Chondrocyte (in vitro differentiated cells): ENCODE measurements at places on chromosomes 7 and 10. TPM values are rescaled to one million over a fixed set of nuclear protein-coding genes. Genes with fewer than 3 reads are reported as not detected.

- H3K36me3 ChIP-seq = no peaks in the 10 kb centered on the region
- peak overlapping the region; percentile 24 for H3K4me3 ChIP-seq
- H3K27ac ChIP-seq = peak overlapping the region; percentile 90
- no peaks in the 10 kb centered on the region for H3K27me3 ChIP-seq
These were observed 69.3 kb downstream of the ETV1 start for GRCh38 chr7:13920053-13920697.

- no peak overlapping the region for H3K4me3 ChIP-seq
- DNase-seq = no peak
- H3K27ac ChIP-seq = no peak overlapping the region
- peaks cover 10% of the 10 kb centered on the region for H3K27me3 ChIP-seq
- H3K4me1 ChIP-seq = no peaks in the 10 kb centered on the region
These were observed 326.8 kb downstream of the HPSE2 start for GRCh38 chr10:98908868-98909267.

DNA sequence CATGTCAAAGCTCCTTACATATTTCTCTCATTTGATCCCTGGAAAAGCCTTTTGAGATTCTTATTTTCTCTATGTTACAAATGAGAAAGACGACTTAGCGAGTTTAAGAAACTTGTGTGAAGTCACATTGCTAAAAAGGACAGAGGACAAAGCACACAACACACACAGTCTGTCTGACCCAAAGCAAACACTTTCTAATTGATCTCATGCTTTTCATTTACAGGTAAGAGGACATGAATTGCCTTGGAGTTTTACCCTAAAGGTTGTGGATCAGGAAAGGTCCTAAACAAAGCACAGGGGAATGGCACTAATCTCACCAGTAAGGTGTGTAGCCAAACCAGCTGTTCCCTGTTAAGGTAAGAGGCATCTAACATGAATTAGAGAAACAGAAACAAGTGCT lies 18.7 kb downstream of the SLC35G1 start:
- no peak overlapping the region for H3K4me3 ChIP-seq
- peaks cover 13% of the 10 kb centered on the region for H3K4me1 ChIP-seq
- peaks cover 6% of the 10 kb centered on the region for H3K36me3 ChIP-seq
- no peak for DNase-seq
- no peak overlapping the region for H3K27ac ChIP-seq
- no peaks in the 10 kb centered on the region for H3K27me3 ChIP-seq

DNA sequence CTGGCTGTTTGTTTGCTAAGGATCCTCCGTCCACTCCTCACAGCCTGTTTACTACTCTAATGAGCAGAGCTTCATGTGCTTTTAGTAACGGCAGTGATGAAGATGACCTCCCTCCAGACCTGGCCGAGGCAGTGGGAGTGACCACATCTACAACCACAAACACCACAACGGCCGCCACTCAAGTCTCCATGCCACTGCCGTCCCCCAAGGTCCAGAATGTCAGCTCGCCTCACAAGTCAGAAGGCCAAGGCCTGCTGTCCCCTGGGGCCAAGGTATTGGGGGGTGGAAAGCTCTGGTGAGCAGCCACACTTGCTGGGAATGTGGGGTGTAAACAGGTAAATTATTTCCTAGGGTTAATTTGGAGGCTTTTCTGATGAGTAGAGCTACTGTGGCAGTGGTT lies 926.4 kb downstream of the IPMK start:
- H3K27me3 ChIP-seq = no peaks in the 10 kb centered on the region
- no peaks in the 10 kb centered on the region for H3K4me1 ChIP-seq
- no peak overlapping the region for H3K4me3 ChIP-seq
- no peaks in the 10 kb centered on the region for H3K36me3 ChIP-seq
- DNase-seq = peak; percentile 53

- H3K4me1 ChIP-seq = no peaks in the 10 kb centered on the region
- DNase-seq = no peak
These were observed 141.4 kb downstream of the LSMEM1 start for GRCh38 chr7:112622159-112622715.

GRCh38 chr7:123643495-123644441 lies 11.9 kb upstream of the LMOD2 start:
- peak overlapping the region; percentile 57 for H3K4me3 ChIP-seq
- H3K4me1 ChIP-seq = peaks cover 14% of the 10 kb centered on the region
- H3K27me3 ChIP-seq = no peaks in the 10 kb centered on the region
- no peak for DNase-seq
- H3K36me3 ChIP-seq = no peaks in the 10 kb centered on the region

DNA sequence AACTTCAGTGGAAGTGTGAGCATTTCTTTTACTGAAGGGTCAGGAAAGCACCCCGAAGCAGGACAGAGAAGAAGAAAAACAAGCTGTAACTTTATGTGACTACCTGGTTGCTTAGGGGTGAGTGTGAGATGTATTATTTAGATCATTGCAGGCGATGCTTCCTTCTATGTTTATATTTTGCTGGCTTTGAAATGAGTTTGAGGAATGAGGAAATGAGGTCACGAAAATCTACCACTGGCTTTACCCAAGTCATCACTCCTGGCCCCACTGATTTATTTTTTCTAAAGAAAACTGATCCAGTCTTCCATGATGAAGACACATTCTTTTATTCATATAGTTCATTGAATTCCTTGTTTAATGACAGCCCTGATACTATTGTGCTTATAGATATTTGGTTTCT lies 716.6 kb upstream of the FZD8 start:
- H3K27ac ChIP-seq = no peak overlapping the region
- DNase-seq = no peak
- H3K27me3 ChIP-seq = no peaks in the 10 kb centered on the region
- no peak overlapping the region for H3K4me3 ChIP-seq

GRCh38 chr10:117537904-117538524 lies 4.5 kb upstream of the EMX2 start:
- H3K4me1 ChIP-seq = peaks cover 24% of the 10 kb centered on the region
- DNase-seq = no peak
- H3K36me3 ChIP-seq = no peaks in the 10 kb centered on the region
- no peak overlapping the region for H3K27ac ChIP-seq
- H3K27me3 ChIP-seq = peaks cover 54% of the 10 kb centered on the region

DNA sequence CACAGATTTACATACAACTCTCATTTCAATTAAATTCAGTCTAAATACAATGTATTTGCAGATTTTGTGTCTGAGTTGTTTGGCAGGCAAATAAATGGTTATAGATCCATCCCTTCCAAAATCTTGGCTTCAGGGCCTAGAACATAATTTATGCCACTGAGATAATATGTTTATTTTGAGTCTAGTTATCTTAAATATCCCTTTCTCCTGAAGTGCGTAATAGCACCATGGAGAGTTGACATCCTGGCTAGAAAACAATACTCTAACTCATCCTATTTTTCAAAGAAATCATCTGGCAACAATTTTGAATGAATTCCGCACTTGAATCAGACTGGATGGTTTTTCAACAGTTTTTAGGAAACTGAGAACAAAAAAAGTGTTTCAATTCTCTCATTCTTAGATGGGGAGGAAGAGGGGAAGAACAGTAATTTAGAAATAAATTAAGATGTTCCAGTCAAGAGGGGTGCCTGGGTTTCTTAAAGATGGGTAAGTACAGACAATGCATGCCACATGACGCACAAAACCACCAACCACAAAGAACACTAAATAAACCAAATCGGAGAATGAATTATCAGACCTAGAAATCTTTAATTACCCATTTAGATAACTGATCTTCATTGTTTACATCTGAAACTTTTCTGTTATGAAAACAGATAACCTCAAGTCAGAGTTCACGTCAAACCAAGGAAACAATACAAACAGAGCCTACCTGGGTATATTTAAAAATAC lies 228.7 kb upstream of the PTN start:
- H3K27ac ChIP-seq = no peak overlapping the region
- H3K4me3 ChIP-seq = no peak overlapping the region
- H3K4me1 ChIP-seq = peaks cover 7% of the 10 kb centered on the region
- DNase-seq = no peak

GRCh38 chr10:118251791-118252190 lies 90.3 kb downstream of the FAM204A start:
- no peaks in the 10 kb centered on the region for H3K4me1 ChIP-seq
- H3K27me3 ChIP-seq = peaks cover 28% of the 10 kb centered on the region
- no peak overlapping the region for H3K27ac ChIP-seq
- no peaks in the 10 kb centered on the region for H3K36me3 ChIP-seq
- no peak for DNase-seq

GRCh38 chr7:35038354-35038753 lies 1.1 kb upstream of the DPY19L1 start:
- no peaks in the 10 kb centered on the region for H3K27me3 ChIP-seq
- H3K27ac ChIP-seq = no peak overlapping the region
- H3K36me3 ChIP-seq = no peaks in the 10 kb centered on the region

DNA sequence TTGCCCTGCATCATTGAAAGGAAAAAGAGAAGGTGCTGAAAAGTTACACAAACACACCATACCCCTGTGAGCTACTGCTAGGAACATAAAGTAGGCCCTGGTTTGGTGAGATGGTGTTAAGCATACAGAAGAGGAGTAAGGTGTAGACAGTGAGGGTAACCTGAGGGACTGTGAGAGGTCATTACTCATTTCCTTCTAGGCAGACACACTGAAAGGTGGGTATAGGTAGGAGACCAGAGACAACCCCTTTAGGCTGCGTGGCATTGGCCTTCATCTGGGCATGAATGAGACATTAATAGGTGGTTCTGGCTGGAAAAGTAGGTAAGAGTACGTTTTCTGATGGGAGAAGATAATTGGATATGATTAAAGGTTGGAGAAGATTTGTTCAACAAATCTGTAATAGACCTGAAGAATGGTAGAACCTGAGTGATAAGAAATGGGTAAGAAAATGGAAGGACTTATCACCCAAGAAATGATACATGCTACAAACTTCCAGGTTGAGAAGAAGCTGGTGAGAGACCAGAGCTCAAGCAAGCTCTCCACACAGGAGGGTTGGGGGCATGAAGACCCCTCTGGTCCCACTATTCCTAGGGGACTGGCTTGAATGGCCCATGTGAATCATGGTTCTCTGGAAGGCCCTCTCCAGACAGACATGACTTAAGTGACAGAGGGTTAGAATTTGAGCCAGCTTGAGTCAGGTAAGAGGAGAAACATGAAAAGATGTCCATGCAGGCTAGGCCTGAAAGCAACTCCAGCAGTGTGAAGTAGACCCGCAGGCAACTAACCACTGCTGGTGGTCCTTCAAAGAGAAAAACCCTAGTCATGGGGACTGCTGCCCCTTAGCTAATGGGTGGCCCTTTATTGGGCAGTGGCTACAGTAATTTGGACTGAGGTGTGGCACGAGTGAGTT lies 3.8 kb downstream of the COMTD1 start:
- no peak for DNase-seq
- H3K36me3 ChIP-seq = peaks cover 19% of the 10 kb centered on the region
- no peaks in the 10 kb centered on the region for H3K27me3 ChIP-seq
- no peak overlapping the region for H3K4me3 ChIP-seq
- H3K4me1 ChIP-seq = peaks cover 40% of the 10 kb centered on the region
- H3K27ac ChIP-seq = peak overlapping the region; percentile 14

- DNase-seq = no peak
- no peak overlapping the region for H3K27ac ChIP-seq
- peaks cover 1% of the 10 kb centered on the region for H3K36me3 ChIP-seq
- peaks cover 13% of the 10 kb centered on the region for H3K27me3 ChIP-seq
- H3K4me3 ChIP-seq = no peak overlapping the region
- H3K4me1 ChIP-seq = peaks cover 4% of the 10 kb centered on the region
These were observed 15.2 kb upstream of the FRMPD2 start for GRCh38 chr10:48289501-48290238.

DNA sequence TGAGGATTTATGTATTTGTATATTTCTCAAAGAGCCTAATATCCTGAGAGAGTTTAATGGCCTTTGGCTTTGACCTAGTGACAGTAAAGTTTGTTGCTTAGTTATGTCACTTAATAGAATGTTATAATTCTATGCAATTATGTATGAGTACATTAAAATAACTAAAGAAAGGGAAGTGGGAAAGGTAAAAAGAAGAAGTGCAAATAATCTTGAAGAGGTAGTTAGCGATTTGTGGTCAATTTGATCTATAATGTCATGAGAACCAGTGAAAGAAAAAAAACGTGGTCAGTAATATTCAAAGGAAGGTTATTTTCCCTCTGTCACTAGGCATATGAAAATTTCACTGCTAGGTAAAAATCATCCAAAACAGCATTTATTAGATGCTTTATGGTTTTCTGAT lies 143.4 kb upstream of the LSM8 start:
- no peak overlapping the region for H3K27ac ChIP-seq
- H3K36me3 ChIP-seq = no peaks in the 10 kb centered on the region
- DNase-seq = no peak

DNA sequence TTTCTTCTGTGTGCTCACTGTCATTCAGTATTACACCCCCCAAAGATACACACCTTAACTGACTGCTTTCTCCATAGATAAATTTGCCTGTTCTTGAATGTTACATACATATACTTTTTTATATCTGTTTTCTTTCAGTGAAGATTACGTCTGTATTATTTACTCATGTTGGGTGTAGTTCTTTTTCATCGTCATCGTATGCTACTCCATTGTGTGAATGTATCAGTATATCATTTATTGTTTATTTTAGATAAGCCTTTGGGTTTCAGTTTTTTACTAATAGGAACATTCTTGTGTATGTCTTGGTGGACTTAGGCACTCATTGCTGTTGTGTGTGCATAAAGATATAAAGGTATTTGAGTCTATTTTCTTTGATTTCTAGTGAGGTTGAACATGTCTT lies 64.4 kb downstream of the SEPTIN7 start:
- peaks cover 21% of the 10 kb centered on the region for H3K36me3 ChIP-seq
- H3K27ac ChIP-seq = no peak overlapping the region
- DNase-seq = no peak
- H3K27me3 ChIP-seq = no peaks in the 10 kb centered on the region

The FKBP9 gene
- total RNA-seq = 234 to 355 TPM (median 335 TPM) in 3 replicates

The PROSER2 gene
- total RNA-seq = 15.2 to 23.8 TPM (median 15.6 TPM) in 3 replicates

The DNAJC12 gene
- 4.5 to 10.2 TPM (median 5.0 TPM) in 3 replicates for total RNA-seq
